ENCODE measurements at places on chromosomes 3 and 15.

DNA sequence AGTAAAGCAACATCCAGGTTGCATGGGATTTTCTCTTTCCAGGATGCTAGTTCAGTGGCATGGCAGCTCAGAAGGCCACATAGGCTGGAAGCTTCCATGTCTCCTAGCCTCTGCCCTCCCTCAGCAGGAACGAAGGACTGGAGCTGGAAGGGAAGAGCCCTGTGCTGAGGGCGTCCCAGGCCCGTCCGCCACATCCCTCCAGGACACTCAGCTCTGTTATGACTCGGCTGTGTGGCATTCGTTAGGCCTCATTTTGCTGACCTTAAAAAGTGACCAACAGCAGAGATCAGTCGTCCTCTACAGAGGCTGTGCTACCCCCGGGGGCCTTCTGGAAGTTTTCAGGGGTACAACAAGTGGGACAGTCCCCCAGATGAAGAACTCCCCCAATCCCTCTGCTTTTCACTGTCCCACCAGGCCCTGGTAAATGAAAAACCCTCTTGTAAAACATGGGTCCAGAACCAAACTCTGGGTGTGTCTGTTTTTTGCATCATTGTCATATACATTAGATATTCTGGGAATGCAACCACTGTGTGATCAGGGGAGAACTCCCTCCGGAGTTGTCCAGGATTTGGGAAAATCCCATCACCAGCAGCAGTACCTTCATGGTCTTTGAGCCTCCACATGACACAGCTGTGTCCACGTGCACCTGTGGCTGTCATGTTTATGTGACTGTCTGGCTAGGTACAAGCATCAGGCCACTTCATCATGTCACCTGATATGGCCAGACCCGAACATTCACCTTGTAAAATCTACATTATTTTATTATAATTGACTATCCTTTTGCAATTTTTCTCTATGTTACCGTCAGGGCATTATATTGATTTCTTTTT lies 149.9 kb downstream of the OR4M2 start:
- DNase-seq: no peak

GRCh38 chr3:81033684-81034083 lies 727.8 kb downstream of the GBE1 start:
- no peak for DNase-seq

DNA sequence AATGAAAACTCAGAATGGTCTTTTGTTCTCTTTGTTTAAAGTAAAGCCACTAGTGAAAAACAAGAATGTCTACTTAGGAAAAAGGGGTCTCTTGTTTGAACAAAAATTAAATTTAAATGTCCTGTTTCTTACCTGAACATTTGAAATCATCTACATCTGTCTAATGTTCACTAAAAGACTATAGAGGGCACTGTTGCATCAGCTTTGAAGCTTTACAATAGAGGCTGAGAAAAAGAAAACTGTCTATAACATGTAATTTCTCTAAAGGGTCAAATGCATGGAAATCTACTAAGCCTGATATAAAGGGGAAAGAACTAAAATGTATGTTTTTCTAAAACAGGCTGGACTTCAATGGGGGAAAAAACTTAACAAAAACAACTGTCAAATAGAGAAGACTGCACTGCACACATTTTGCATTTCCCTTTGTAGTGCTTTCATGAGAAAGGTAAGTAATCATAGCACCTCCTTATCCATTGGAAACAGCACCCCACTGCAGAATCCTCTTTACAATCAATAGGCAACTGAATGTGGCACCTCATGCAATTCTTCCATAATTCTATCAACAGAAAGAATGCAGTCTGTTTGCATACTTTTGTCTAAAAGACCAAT lies 26.3 kb downstream of the DPH6 start:
- DNase-seq: no peak

GRCh38 chr15:90860450-90860849 lies 7.9 kb upstream of the FURIN start:
- no peak for DNase-seq

- DNase-seq: no peak
Observed at GRCh38 chr15:60793656-60794055, 314.7 kb upstream of the ICE2 start.

GRCh38 chr15:68429691-68430470 lies 2.1 kb downstream of the ITGA11 start:
- DNase-seq: no peak

DNA sequence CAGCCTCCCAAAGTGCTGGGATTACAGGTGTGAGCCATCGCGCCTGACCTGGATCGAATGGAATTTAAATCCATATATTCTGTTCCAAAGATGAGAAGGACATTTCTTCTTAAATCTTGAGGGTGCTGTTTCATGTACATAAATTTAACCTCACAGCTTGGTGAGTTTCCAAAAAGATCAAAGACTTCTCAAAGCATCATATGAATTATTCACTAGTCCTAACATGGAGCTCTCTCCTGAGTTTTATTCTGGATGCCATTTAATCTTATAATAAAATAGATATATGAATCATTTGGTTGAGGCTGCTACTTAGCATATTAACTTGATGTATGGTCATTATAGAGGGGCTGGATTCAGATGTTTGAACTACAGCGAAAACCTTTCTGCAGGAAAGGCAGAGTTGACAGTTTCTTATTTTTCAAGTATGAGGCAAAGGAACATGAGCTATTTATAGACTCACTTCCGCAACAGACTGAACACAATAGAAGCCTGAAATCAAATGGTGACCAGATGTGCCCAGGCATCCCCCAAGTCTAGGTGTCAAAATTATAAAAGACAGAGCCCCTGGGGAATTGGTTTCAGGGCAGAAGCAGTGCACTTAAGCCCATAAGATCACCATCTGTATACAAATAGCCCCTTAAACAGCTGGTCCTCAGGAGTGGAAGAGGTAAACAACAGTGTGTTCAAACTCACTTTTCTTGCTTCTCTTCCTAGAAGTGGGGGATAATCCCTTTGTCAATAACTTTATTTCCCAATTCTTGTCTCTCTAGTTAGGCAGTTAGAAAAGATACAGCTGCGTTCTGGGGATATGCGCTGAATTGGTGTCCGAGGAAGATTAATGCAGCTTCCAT lies 29.7 kb downstream of the STARD9 start:
- no peak for DNase-seq

- DNase-seq: no peak
Observed at GRCh38 chr3:160869825-160870224, 113.8 kb downstream of the PPM1L start.

DNA sequence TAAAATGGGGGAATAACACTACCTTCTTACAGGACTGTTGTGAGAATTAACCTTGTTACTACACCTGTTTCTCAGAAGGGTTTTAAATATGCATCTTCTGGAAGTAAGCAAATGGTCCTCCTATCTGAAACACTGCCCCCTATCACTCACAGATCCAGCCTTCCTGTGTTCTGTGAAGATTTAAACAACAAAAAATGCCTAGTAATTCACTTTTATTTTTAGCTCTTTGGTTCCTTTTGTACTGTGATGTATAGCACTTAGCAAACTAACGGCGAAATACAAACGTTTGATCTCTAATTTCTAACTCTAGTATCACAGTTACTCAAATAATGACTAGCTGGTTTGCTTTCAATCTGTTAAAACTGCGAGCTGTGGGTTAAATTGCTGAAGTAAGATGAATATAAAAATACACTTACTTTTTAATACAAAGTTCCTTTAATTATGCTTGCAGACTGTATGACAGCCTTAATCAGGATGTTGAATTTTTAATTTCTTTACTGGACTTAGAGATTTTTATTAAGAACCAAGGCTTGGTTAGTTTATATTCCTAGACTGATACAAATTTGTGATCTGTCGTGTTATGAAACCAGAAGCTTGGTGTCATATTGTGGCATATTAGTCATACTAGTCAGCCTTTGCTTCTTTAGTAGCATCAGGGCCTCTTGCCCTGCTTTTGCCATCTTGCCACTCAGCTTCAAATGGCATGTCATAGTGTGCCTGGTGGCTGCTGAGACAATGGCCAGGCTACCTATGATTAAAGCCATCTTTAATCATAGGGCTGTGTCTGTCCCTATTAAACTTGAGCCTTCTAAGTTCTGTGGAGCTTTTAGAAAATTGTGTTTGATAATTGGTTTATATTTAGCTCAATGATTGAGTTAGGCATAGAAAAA lies 9.2 kb downstream of the EIF3J start:
- no peak for DNase-seq

GRCh38 chr3:23999012-23999641 lies 54.0 kb downstream of the NR1D2 start:
- no peak for DNase-seq

- no peak for DNase-seq
Observed at GRCh38 chr3:196321162-196321561, 3.1 kb upstream of the DYNLT2B start.

GRCh38 chr15:39312984-39313383 lies 267.9 kb upstream of the THBS1 start:
- DNase-seq: no peak

DNA sequence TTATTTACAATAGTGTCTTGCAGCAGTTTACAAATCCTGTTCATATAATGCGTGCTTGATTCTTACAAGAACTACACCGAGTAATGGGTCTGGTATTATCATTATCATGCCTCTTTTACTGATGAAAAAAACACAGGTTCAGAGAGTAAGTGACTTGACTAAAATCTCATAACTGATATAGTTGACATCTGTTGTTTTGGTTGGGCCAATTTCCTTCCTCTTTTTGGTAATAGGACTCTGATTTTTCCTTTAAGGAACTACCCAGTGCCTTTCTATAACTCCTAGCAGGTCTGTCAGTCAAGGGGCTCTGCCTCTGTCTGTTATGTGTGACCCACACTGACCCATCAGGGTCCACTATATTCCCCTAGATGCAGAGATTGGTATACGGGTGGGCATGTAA lies 14.6 kb upstream of the BLOC1S6 start:
- no peak for DNase-seq
